ENCODE measurements at places on chromosomes 13 and 19.

- peak; percentile 98 for DNase-seq
Measured at GRCh38 chr19:50511069-50511822, at the start of gene JOSD2. Gene JOSD2, minus strand, starts transcription at chr19:50511191. Its CDS starts 760 bp downstream, at chr19:50510431.

- DNase-seq: no peak
Measured at GRCh38 chr13:91153372-91153771, 194.1 kb upstream of the MIR17HG start.

- no peak for DNase-seq
Measured at GRCh38 chr19:16104722-16105121, 7.0 kb upstream of the RAB8A start.

DNA sequence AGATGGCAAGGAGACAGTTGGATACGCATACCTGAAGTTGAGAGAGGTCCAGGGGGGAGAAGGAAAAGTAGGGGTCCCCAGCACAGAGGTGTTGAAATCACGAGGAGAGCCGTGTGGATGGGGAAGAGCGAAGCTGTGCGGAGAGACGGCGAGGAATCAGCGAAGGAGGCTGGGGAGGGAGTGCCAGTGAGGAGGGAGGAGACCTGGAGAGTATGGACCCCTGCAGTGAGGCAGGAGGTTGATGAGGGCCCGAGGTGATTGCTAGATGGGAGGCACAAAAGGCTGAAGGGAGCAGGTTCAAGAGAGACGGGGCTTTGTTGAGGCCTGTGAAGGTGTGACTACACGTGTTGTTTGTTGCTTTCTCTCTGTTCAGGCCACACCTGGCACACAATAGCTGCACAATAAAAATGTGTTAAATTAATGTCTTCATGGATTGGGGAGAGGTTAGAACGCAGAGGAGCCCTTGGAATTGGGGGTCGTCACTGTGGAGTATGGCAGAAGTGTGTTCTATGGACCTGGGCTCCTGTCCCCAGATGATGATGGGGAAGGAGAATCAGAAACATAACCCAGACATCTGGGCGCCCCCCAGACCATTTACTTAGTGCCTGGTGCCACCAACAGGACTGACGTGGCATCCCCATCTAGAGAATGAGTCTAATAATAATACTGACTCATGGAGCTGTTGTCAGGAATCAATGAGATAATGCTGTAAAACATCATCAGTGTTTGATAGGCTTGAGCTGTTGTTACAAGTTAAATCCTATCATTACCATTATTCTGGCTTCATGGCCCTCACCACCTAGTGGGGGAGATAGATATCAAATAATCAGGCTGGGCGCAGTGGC is 137.5 kb downstream of the SIPA1L3 start:
- no peak for DNase-seq

DNA sequence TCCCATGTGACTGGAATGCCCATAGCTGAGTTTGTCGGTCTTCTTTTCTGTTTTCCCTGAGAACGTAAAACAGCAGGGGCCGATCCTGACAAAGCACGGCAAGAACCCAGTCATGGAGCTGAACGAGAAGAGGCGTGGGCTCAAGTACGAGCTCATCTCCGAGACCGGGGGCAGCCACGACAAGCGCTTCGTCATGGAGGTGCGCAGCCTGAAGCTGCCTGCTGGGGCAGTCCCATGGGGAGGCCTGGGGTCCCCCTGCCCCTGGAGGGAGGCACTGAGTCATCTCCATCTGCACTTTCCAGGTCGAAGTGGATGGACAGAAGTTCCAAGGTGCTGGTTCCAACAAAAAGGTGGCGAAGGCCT is 18.2 kb upstream of the QTRT1 start:
- DNase-seq: no peak

GRCh38 chr19:1755467-1756171 is 2.3 kb downstream of the ONECUT3 start:
- no peak for DNase-seq

DNA sequence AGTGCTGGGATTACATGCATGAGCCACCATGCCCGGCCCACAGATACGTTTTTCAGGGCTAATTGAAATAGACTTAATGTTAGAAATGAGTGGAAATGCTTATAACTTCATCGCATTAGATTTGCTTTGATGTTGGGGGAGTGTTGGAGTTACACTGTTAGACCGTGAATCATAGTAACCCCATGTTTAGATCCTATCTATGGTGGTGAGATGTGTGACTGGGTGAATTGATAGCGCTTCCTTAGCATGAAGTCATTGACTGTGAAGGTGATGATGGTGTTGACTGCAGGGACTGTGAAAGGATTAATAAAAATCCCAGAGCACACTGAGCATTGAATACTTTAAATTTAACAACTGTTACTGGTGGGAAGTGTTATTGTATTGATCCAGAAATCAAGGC is 1.7 kb downstream of the ZNF264 start:
- no peak for DNase-seq

DNA sequence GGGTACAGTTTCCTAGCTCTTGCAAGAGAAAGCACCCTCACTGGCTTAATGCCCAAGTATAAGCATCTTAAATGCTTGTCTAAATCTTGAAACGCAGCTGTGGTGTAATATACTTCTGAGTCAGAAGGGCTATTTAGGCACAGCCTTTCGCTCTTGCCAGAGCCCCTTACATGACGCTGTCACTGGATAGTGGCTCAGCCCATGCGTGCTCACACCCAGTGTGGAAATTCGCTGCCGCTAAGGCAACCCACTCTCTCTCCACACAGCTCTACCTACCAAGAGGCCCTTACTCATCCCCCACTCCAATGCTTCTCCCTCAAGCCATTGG is 24.0 kb downstream of the UQCRFS1 start:
- no peak for DNase-seq

DNA sequence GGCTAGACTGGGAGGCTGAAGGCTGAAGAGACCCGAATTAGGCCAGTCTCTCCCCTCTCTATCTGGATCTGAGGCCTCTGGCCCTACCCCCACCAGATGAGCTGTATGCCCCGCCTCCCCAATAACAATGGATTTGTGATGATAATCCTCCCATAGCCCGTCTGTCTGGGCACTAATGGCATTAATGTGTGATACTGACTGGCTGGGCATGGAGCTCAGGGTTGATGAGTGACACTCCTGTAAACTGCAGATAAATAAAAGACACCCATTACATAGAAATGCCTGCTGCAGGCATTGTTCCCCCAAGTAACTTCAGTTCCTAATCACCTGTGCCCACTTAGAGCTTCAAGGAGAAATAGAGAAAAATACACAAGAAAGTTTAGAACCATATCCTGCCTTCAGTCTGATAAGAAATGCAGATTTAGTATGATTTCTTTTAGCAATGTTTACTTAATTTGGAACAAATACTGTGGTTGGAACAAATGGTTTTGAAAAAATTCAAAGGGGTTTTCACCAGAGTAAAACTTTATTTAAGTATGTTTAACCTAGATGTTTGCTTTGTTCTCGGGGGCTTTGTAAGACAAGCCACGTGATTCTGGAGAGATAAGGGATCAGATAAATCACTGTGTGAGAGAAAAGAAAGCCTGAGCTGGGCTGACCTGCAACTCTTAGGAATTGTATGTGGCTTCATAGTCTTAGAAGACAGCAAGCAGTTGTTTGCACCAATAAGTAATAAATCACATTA is 60.3 kb downstream of the TNFRSF19 start:
- DNase-seq: no peak

DNA sequence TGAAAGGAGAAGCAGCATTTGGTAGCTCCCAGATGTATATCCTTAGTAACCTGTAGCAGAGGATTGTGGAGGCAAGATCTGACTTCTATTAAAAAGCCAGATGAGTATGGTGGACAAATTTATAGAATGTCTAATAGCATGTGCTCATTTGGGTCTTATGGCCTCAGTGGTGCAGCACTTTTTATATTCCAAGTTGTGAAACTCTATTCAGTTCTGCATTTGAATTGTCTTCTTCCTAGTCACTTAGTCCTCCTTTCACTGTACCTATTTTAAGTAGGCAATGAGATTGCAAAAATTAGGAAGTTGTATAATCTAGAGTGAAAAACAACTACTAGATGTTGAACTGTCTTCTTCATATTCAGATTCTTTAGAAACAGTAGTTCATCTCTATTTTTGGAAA is 412.5 kb upstream of the PCDH9 start:
- no peak for DNase-seq

- no peak for DNase-seq
Measured at GRCh38 chr19:5240011-5240410, 100.6 kb downstream of the PTPRS start.

DNA sequence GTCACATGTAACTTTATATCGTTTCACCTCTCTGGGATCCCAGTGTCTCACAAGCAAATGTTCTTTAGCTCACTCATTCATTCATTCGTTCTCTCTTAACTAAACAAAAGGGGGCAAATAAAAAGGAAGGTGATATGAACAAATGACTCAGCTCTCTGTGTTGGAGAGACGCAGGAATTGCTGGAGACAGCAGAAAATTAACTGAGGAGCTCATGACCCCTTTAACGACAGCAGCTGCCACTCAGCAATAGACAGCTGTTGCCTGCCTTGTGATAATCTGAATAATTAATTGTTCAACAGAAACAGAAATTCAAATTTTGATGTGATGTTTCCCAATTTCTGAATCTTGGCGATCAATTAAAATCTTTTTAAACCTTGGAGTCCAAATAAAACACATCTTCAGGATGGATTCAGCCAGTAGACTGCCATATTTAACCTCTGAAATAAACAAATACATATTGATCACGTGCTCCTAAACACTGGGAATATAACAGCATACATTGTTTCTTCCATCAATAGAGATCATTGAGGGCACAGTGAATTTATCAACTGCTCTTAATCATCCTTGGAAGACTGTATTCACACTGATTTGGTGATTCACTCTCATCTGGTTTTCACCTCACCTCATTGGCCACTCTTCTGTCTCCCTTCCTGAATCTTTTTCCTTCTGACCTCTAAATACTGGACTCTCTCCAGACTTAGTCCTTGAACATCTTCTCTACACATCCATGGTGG is 63.3 kb downstream of the MBNL2 start:
- DNase-seq: peak; percentile 1

GRCh38 chr13:106455777-106456176 is 79.7 kb downstream of the EFNB2 start:
- DNase-seq: no peak

DNA sequence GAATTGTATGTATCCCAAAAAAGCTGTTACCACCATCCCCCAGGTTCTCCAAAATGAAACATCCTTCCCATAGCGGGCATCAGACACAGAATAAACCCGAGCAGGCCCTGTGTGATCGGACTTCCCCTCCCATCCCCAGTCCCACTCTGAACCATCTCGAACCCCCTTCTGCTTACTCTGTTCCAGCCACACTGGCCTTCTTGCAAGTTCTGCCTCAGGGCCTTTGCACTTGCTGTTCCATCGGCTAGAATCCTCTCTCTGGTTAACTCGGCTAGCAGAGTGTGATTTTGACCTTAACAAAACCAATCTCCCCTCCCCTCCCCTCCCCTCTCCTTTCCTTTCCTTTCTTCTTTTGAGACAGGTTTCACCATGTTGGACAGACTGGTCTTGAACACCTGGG is 15.7 kb downstream of the AP2S1 start:
- DNase-seq: no peak

All from NCI-H1694 (cell line).